ENCODE measurements at places on chromosomes 7 and 10. TPM values are rescaled to one million over a fixed set of nuclear protein-coding genes. Genes with fewer than 3 reads are reported as not detected.

- DNase-seq, result no peak
Measured at GRCh38 chr7:51246258-51247245, 70.1 kb downstream of the COBL start.

CDK6 gene
- 58.8 TPM for total RNA-seq

- no peak for DNase-seq
Measured at GRCh38 chr10:60978287-60979115, 34.5 kb upstream of the RHOBTB1 start.

- no peak for DNase-seq
Measured at GRCh38 chr7:126286317-126286716, 966.4 kb downstream of the GRM8 start.

GRCh38 chr10:17256627-17257026, 28.6 kb downstream of the VIM start:
- no peak for DNase-seq

Data from skin of body (tissue), 3 donors.